Large intestine (tissue), 12 donors: ENCODE measurements at places on chromosomes 12 and 14. TPM values are rescaled to one million over a fixed set of nuclear protein-coding genes. Genes with fewer than 3 reads are reported as not detected.

Gene IFT81
- 12.6 TPM for polyA plus RNA-seq

Gene TSHR
- 0.16 TPM for polyA plus RNA-seq

Gene SLC25A47
- 0.37 TPM for polyA plus RNA-seq

Gene TPH2
- polyA plus RNA-seq, result 0.04 TPM

Gene KRT3
- not detected for polyA plus RNA-seq

Gene TMTC1
- 4.0 TPM for polyA plus RNA-seq

Gene PLCZ1
- not detected for polyA plus RNA-seq

Gene COX8C
- polyA plus RNA-seq, result 0.27 TPM
